ENCODE measurements at places on chromosomes 11 and 22.

GRCh38 chr22:47110817-47111443, 348.5 kb downstream of the TBC1D22A start:
- DNase-seq: no peak

GRCh38 chr11:117022526-117022925, 75.7 kb downstream of the SIK3 start:
- no peak for DNase-seq

DNA sequence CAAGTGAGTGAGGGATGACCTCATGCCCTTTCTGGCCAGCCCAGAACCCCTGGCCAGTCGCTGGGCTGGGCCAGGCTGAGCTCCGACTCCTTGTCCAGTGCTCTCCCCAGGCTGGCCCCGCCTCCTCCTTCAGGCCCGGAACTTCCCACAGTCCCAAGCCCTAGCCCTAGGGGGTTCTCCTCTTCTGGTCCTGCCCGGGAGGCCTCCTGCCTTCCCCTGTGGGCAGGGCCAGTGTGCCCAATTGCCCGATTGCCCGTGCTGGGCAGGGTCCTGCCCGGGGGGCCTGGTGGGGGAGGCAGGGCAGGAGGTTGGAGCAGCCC, 4.2 kb downstream of the TCIRG1 start:
- DNase-seq: no peak

- no peak for DNase-seq
Measured at GRCh38 chr22:17924735-17925364, 99.5 kb downstream of the MICAL3 start.

DNA sequence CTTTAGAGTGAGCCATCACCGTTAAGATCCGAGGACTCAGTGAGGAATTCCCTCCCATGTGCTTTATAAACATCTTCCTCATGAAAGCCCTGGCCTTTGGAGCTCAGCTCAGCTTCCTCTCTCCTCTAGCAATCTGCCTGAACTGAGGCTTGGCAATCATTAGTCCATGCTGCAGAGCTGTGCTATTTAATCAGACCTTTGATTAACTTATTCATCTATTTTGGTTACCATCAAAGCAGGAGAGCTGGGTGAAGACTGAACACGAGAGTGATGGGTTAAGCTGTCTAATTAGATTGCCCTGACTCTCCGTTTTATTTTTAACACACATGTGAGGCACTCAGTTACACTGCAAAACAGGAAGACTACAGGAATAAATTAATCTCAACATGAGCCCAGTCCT, 351.3 kb downstream of the LARGE1 start:
- peak; percentile 80 for DNase-seq

- no peak for DNase-seq
Measured at GRCh38 chr11:19816817-19817216, 104.2 kb downstream of the NAV2 start.

- DNase-seq: no peak
Measured at GRCh38 chr11:86696451-86696850, 24.0 kb upstream of the ME3 start.
